ENCODE measurements at places on chromosomes 4 and X.

GRCh38 chr4:135185256-135185655 lies 983.7 kb upstream of the PABPC4L start:
- DNase-seq: no peak

GRCh38 chr4:100049872-100050271 lies 99.8 kb upstream of the H2AZ1 start:
- no peak for DNase-seq

- no peak for DNase-seq
Measured at GRCh38 chrX:13897566-13897965, 80.7 kb upstream of the GPM6B start.

- DNase-seq: no peak
Measured at GRCh38 chr4:148238811-148239493, 203.3 kb downstream of the NR3C2 start.

DNA sequence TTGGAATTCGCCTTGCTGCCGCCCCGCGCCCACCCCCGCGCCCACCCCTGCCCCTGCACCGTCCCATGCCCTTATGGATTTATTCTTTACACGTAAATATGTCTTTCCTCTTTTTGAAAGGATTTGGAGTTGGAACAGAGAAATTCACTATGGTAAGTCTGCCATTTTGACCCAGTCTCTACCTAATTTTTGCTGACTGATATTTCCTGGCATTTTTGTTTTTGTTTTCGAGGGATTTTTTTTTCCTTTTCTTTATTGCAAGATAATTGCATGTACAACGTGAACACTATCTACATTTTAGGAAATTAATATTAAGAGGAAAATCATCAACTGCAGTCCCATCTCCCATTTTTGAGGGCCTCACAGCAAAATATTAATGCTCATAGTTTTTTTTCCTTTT lies 468 bp upstream of the SPIN2B start:
- no peak for DNase-seq

GRCh38 chr4:38618505-38618904 lies 45.5 kb upstream of the KLF3 start:
- DNase-seq: no peak

GRCh38 chrX:132414404-132414803 lies 74.4 kb downstream of the MBNL3 start:
- DNase-seq: no peak

All from stimulated activated CD4-positive, alpha-beta T cell treated with anti-CD3 and anti-CD28 coated beads, Interleukin-1b, Interleukin-23, amount 100 ng/mL, for 48 hours (primary cell).